ENCODE measurements at places on chromosomes 3 and 15.

GRCh38 chr3:127172211-127172610, 20.7 kb upstream of the PRR23E start:
- no peak for DNase-seq

DNA sequence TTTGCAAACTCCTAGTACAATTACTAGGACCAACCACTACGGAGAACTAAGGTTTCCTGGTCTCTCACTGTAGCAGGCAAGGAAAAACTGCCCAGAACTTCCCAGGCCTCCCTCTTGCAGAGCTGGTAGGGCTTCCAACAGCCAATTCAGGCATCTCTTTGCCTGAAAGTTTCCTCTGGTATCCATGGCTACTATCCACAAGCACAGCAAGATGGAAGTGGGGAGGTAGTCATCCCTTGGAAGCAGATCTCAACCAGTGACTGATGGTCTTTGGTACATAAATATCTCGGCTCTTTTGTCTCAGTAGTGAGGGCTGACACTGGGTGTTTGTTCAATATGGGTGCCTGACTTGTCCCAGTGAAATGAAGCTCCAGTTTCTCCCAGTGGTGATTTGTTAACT, 201.3 kb upstream of the MRPL3 start:
- no peak for DNase-seq

GRCh38 chr3:196654735-196655090, 15.2 kb downstream of the NRROS start:
- no peak for DNase-seq

- DNase-seq, result no peak
Observed at GRCh38 chr3:126476166-126477060, 722 bp upstream of the ZXDC start.

DNA sequence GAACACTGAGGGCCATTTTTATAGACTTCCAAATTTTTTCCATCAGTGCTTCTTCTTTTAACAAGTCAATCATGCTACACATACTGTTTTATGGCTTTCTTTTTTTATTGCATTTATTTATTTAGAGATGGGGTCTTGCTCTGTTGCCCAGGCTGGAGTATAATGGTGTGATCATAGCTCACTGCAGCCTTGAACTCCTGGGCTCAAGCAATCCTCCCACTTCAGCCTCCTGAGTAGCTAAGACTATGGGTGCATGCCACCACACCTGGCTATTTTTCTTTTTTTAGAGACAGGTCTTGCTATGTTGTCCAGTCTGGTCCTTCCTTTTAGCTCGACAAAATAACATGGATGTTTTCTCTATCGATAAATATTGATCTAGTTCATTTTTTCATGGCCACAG, 425.8 kb upstream of the WNT5A start:
- DNase-seq, result no peak

DNA sequence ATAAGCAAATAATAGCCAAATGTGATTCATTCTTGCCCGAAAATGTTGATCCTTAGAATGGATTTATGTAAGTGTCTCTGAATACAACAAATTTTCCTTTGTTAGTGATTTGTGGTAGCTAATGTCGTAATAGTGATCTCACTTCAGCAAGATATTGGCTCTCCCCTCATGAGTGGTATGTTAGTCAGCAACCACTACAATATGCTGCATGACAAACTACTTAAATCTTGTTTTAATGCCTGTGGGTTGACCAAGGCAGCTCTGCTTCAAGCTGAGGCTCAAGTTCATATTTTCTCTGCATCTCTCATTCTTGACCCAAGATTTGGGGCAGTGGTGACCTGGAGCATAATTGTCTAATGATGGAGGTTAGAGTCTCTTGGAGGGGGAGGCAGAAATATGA, 49.8 kb upstream of the GALNT15 start:
- DNase-seq, result no peak

GRCh38 chr15:84634228-84634837, 19.8 kb downstream of the WDR73 start:
- no peak for DNase-seq

DNA sequence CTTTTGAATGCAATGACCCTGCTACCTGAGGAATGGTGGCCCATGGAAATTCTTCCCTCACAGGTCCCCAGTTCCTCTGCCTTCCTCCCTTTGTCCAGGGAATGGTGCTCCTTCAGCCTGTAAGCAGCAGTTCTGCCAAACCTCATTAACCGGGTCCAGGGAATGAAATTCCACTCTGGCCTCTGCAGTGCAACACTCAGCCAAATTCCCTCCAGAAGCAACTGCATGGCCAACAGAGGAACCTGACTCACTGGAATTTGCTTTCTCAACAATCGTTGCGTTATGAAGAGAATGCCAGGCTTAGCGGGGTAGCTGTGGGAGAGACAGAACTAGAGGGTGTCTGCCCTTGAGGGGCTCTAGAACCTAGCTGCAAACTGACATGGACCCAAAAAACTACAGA, 449.4 kb upstream of the PROK2 start:
- no peak for DNase-seq

- DNase-seq, result no peak
Observed at GRCh38 chr3:40088527-40089170, 220.9 kb upstream of the EIF1B start.

GRCh38 chr3:120743556-120744195, 1.1 kb downstream of the GTF2E1 start:
- no peak for DNase-seq

- DNase-seq, result no peak
Observed at GRCh38 chr15:35399901-35400300, 146.1 kb downstream of the DPH6 start.

GRCh38 chr3:49716169-49716568, 3.3 kb downstream of the AMIGO3 start:
- DNase-seq, result no peak

GRCh38 chr3:168330983-168331382, 235.3 kb upstream of the GOLIM4 start:
- DNase-seq, result no peak

- DNase-seq, result no peak
Observed at GRCh38 chr3:190486908-190487607, 26.8 kb upstream of the IL1RAP start.

GRCh38 chr15:80120636-80121035, 32.2 kb upstream of the FAH start:
- no peak for DNase-seq

- DNase-seq, result no peak
Observed at GRCh38 chr3:169894110-169894509, 17.3 kb upstream of the SAMD7 start.

DNA sequence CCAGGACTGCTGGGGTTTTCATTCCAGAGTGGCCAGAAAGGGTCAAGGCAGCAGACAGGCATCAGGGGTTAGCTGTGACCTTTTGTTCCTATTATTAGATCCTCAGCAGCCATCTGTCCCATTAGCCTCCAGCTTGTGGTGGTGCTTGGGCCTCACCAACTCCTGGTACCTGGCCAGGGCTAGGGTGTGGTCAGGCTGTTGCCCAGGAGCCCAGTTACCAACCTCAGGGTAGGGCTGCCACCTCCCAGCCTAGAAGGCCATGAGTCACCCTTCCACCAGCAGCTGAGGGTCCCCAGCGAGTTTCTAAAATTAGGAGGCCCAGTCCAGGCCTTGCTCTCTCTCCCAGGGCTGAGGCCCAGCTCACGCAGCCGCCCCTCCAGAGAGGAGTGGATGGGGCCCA, 12.2 kb downstream of the TMEM43 start:
- no peak for DNase-seq

DNA sequence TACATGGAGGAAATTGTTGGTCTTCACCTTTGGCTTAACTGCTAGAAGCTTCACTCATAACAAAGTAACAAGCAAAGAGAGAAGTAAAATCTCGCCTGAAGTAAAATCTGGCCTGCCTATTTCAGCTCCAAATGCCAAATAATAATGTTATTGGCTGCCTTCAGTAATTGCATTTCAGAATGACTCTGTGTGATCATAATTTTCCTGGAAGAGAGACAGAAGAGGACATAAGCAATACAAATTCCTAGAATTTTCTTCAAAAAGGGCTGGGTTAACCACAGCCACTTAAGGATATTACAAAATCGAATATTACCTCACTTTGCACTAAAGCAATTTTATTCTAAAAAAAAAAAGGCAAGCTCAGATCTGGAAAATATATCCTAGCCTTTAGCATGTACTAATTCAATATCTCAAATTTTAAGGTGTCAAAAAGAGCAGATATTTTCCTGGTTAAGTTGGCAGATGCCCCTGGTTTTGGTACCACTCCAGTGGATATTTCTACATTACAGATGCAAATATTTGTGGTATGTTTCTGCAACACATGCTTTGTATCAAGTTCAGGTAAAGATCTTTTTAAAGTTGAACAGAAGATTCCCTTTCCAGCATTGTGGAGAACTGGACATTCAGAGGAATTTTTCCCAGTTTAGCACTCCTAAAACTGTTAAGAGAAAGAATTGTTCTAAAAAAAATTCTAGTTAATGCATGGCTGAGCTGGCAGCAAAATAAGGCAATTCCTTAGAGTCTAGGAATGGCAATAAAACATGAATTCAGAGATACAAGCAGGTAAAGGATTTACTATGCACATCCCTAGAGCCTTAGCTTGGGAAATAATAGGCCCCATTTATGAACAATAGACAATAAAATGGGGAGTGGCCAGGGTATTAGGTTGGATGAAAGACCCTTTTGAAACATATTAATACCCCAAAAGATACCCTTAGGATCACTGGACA, 116.7 kb downstream of the STAC start:
- DNase-seq, result no peak

DNA sequence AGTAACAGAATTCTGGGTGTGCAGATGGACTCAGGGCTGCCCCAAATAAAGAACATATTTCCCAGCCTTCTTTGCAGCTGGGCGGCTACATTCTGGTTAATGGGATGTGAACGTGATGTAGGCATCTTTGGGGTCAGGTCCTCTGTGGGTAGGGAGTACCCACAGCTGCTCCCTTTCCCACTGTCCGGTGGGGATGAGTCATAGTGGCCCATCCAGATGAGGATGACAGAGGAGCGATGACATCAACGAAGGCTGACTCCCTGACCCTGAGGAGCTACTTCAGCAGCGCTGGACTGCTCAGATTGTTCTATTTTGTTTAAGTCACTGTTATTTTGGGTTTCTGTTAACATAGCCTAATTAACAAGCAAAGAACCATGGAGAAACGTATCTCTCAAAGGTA, 38.0 kb downstream of the SRPRB start:
- DNase-seq, result no peak

GRCh38 chr3:123328851-123329635, 119.8 kb downstream of the ADCY5 start:
- peak; percentile 35 for DNase-seq

GRCh38 chr3:50487181-50487580, 16.3 kb downstream of the CACNA2D2 start:
- DNase-seq, result no peak

DNA sequence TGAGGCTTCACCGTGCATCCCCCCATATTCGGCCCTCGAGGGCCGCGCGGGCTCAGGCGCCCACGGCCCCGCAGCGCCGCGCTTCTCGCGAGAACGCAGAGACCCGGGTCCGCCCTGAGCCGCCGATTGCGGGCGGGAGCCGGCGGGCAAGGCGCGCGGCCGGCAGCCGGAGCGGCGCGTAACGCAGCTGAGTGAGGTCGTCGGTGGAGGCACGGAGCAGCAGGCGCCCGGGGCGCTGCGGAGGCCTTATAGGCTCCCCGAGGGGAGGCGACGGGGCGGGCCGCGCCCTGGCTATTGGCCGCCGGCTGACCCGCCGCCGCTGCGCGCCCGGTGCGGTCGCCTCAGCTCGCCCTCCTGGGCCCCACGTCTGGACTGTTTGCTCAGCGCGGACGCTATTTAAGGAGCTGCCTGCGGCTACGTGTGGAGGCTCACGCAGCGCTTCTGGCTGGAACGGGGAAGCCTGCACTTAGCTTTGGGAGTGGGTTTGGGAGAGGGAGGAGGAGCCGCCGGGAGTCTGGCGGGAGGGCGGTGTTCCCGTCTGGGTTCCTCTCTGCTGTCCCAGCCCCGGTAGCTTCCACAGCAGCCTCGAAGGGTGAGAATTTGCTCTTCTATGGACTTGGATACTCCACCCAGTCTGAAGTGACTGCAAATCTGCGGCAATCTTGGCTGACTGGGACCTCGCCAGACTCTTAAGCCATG, at the start of gene PLOD2:
PLOD2 (minus strand) TSS at position 221 of the 699 bp plus-strand sequence; CDS start at position 26, 195 bp downstream.
- DNase-seq, result no peak

- DNase-seq, result no peak
Observed at GRCh38 chr3:13004376-13004775, 68.9 kb downstream of the IQSEC1 start.
